Left colon (tissue), 2 donors: ENCODE measurements at places on chromosomes 5 and 9. TPM values are rescaled to one million over a fixed set of nuclear protein-coding genes. Genes with fewer than 3 reads are reported as not detected.

- DNase-seq: no peak
Measured at GRCh38 chr5:53035868-53036381, 46.8 kb downstream of the ITGA2 start.

GRCh38 chr9:12516031-12516430 lies 177.2 kb upstream of the TYRP1 start:
- no peak for DNase-seq

- DNase-seq: no peak
Measured at GRCh38 chr9:37534901-37535300, 41.3 kb downstream of the FBXO10 start.

DNA sequence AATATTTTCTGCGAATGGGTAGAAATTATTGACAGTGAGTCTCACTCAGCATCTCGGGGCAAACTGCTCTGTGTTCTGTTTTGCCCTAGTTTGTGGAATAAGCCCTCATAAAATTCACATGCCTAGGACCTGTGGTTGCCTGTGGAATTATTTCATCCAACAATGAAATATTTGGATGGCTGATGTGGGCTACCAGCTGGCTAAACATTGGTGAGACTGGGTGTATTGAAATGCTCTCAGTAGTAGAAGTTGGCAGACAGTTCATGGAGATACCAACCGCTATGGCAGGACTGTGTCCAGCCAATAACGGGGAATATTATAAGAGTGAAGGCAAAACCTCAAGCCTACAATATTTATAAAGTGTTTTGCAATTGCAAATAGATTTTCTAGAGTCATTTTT lies 344.1 kb upstream of the RPS23 start:
- no peak for DNase-seq

Gene OSMR
- total RNA-seq: 4.6 TPM

- DNase-seq: no peak
Measured at GRCh38 chr5:54825005-54825404, 160.4 kb downstream of the ESM1 start.
